Central memory CD4-positive, alpha-beta T cell (primary cell): ENCODE measurements at places on chromosomes 16 and 17.

DNA sequence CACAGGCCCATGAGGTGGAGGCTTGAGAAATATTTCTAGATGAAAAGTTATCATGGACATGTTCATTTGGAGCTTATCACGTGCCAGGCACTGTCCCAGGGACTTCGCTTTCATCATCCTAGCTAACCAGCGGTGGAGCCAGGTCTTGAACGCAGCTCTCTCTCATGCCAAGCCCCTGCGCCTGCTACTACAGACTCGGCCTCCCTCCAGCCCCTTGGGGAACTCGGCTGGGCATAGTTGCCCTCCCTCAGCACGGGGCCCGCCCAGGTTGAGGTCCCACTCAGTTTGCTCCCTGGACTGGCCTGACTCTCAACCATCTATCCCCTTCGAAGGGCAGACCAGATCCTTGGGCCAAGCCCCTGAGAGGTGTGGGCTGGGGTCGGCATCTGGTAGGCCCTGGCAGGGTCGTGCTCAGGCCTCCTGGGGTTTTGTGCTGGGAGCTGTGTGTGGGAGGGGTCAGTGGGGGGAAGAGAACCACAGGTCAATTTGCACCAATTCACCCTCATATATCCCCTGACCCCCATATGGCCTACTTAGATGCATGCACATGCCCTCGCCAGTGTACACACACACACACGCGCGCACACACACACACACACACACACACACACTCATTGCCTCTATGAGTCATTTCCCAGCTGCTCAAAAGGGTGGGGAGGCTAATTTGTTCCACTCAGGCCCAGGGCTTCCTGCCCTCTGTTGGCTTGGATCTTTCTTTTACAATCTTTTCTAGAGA lies 12.1 kb upstream of the SCN4A start:
- peak; percentile 42 for DNase-seq

DNA sequence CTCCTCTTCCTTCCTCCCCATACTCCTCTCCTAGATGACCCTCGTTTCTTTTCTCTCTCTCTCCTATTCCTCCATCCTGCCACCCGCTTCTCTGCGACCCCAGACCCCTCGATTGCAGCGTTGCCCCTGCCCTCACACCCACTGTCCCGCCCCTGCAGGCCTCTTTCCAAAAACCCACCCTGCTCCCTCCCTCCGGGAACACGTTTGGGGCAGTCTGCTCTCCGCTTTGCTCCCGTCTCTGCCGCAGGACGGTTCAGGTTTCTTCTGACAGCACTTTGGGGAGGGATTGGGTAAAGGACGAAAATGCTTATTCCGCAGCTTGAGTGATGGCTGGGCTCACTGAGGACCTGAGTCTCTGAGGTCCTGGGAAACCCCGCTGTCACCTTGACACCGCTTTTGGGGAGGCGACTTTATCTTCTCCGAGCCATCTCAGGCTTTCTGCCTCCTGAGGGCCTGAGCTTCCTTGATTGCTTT lies 690 bp downstream of the NDE1 start:
- DNase-seq: peak; percentile 42

- DNase-seq: peak; percentile 23
Observed at GRCh38 chr17:83053739-83054451, 25.5 kb upstream of the METRNL start.

- no peak for DNase-seq
Observed at GRCh38 chr16:80437707-80438106, 103.1 kb upstream of the DYNLRB2 start.

DNA sequence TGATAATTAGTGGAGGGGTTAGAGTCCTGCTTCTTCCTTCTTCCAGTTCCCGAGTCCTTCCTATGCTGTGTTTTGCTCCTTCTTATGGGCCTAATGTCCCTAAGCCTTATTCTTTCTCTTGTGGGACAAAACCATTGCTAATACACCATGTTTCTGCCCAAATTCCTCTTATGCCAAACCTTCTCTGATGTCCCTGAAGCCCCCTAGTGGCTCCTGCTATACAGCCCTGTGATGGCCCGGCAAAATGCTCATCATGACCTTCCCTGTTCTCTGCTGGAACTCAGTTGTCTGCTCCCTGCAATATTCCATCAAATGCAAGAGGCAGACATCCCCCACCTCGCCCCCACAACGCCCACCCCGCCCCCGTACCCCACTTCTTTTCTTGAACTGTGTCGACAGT lies 171.6 kb downstream of the CDH11 start:
- no peak for DNase-seq

GRCh38 chr17:4833941-4834680 lies 971 bp downstream of the MINK1 start:
- no peak for DNase-seq

DNA sequence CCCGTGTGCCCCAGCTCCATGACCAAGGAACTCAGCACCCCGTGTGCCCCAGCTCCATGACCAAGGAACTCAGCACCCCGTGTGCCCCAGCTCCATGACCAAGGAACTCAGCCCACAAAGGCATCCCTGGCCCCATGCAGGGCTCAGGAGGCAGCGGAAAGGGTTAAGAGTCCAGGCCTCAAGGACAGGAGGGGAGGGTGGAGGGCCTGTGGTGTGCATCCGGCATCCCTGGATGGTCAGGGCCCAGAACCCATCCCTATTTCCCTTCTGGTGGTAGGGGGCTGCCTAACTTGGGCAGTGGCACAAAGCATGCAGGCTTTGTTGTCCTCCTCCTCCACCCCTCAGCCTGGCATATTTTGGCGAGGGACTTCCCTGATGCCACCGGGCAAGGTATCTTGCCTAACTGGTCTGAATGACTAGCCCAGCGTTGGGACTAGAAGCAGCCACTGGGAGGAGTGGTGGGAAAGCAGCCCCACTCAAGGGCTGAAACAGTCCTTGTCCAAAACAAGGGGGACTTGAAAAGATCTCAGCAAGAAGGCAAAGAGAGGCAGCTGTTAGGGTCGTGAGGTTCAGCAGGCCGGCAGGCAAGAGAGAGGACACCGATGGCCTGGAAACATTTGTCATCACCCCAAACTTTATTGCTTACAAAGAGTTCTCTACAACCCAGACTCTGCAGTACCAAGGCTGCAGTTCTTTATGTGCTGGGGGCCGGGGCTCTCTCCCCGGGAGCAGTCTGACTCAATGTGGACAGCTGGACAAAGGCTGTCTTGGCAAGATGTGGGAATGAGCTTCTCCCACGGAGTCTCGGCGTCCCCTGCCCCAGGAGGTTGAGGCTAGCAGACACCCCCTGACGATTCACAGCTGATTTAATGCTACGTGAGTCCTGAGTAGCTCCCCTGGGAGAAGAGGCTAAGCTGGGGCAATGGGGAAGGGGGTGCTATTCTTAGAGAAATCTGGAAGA lies 902 bp upstream of the SPATA32 start:
- no peak for DNase-seq

DNA sequence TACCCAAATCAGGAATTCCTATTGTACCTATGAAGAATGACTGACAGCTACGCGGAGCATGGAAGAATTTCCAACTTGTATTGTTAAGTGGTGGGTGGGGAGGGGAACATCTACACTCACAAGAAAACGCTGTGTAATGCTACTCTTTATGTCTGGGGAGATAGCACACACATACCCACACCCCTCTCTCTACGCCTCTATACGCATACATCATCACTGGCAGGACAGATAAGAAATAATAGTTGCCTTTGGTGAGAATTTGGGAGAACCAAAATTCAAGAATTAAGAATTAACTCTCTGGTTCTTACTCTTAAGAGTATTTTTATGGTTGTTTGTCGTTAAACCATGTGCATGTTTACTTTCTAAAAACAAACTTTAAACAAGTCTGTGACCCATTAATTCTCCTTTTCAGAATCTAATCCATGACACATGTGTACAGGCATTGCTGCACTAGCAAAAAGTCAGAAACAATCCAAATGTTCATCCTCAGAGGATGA lies 33.9 kb downstream of the CREBBP start:
- no peak for DNase-seq

GRCh38 chr16:10619271-10619849 lies 39.0 kb upstream of the EMP2 start:
- DNase-seq: no peak

GRCh38 chr16:30700491-30700890 lies 1.5 kb downstream of the SRCAP start:
- DNase-seq: no peak

DNA sequence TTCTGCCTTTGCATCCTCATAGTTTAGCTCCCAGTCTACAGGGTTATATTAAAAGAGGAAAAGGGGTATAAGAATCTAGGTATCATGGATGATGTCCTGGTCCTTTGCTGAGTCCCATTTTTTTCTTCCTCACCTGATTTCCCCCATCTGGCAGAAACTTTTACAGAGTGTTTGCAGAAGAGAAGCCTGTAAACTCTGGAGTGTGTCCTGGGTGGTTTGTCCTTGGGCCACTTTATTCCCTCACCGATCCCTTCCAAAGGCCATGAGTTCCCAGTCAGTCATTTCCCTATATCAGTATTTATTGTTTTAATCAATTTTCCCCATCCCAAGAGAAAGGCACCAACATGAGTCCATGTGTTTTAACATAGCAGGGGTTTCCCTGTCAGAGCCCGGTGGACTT lies 638.2 kb downstream of the WWOX start:
- DNase-seq: no peak

DNA sequence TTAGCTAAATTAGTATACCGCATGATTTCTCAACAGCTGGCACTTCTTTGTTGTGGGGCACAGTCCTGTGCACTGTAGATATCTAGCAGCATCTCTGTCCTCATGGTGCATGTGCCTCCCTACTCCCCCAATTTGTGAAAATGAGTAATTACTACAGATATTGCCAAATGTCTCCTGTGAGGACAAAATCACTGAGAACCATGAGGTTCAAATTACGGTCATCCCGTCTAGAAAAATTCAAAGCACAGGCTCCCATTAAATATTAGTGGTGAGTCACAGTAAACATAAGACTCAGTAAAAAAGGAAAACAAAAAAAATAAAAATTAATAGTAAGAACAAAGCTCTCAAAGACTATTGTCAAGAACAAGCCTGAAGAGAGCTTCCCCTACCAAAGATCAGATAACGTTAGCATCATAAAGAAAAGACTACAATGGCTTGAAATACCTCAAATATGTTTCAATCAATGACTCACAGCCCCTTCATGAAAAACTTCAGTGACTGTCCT lies 57.8 kb downstream of the STH start:
- no peak for DNase-seq

DNA sequence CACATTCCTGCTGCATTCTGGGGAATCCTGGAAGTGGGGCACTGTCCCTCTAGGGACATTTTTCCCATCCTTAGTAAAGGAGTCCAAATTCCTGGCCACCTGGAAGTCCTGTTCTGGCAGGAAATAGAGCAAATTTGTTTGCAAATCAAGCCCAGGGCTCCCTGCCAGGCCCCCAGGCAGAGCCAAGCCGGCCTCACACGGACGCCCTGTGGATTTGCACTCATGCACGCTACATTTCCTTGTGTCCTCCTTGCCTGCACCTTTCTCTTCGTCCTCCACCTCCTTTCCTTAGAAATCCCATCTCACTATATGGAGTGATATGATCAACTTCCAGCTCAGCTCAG lies 7.0 kb upstream of the CALB2 start:
- DNase-seq: no peak

- DNase-seq: no peak
Observed at GRCh38 chr16:87418644-87419043, 26.5 kb downstream of the MAP1LC3B start.

- DNase-seq: no peak
Observed at GRCh38 chr17:17985555-17985954, 12.9 kb downstream of the DRC3 start.

DNA sequence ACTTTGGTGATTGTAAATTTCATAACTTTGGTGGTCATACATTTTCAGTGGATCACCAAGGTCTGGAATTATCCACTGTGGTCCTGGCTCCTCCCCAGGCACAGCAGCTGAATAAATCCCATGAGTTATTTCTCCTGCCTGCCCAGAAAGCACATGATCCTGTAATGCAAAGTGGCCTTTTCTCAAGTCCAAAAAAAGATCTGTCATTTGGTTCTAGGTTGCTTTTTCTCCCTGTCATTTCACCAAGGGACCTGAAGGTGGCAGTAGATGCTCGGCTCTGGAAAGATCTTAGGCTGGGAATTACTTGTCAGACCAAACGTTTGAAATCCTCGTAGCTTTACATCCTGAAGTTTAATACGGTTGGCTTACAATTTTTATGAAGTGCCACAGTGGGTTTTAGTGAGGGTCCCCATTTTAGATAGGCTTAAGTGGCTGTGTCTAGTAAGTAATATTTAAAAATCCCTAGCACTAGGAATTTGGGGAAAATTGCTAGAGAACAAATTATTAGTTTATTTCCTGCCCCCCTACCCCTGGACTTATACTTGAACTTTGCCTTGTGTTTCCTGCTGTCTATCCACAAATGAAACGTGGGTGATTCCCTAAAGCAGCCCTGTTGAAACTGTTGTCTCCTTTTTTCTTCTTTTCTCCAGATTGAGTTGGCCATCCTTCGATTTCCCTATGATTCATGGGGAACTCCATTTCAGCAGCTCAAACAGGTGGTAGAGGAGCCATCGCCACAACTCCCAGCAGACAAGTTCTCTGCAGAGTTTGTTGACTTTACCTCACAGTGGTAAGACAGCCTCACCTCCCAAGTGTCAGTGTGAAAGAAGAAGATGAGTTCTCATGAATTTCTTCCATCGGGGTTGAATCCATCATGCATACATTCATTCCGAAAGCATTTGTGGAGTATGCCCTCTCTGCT lies 111.7 kb downstream of the MAP2K6 start:
- DNase-seq: no peak

GRCh38 chr16:74752258-74752657 lies 22.4 kb downstream of the FA2H start:
- no peak for DNase-seq

DNA sequence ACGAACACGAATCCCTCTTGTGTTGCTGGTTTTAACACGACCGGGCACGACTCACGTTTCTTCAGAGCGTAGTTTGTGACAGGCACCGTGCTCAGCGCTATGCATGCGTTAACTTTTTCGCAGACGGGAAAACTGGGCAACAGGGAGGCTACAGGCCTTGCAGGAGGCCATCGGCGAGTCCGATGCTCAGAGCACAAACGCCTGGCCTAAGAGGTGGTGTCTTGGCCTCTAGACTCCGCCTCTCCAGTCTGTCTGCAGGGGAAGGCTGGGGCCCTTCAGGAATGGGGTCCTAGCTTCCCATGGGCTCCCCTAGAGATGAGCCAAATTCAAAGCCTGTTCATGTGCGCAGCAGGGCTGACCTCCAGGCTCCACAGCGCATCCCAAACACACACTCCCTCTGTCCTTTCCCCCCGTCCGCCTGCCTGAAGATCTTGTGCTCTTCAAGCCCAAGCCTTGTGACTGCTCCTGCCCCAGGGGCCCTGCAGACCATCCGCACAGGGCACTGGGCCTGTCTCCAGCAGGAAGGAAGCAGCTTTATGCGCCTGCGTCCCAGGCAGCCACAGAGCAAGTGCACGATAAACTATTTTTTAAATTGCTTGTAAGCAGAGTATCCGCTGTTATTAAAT lies 3.1 kb downstream of the CLCN7 start:
- no peak for DNase-seq
